ENCODE measurements at places on chromosomes 2 and 18.

DNA sequence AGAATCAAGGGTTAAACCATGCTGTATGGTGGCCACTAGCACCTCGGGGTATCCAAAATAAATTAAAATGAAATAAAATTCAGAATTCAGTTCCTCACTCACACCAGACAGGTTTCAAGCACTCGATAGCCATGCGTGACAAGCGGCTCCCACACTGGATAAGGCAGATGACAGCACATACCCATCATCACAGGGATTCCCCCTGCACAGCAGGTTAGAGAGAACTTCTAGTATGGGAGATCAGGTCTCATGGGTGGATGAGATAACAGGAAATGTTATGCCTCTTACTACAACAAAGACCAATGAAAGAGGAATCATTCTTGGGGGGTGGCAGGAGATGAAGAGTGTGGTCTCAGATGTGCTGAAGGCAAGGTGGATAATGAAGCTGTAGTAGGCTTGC is 121.9 kb upstream of the ACAA2 start:
- peak; percentile 19 for DNase-seq
- no peak overlapping the region for H3K27ac ChIP-seq
- no peaks in the 10 kb centered on the region for H3K36me3 ChIP-seq
- H3K27me3 ChIP-seq = no peaks in the 10 kb centered on the region
- peaks cover 19% of the 10 kb centered on the region for H3K4me1 ChIP-seq
- H3K4me3 ChIP-seq = no peak overlapping the region

DNA sequence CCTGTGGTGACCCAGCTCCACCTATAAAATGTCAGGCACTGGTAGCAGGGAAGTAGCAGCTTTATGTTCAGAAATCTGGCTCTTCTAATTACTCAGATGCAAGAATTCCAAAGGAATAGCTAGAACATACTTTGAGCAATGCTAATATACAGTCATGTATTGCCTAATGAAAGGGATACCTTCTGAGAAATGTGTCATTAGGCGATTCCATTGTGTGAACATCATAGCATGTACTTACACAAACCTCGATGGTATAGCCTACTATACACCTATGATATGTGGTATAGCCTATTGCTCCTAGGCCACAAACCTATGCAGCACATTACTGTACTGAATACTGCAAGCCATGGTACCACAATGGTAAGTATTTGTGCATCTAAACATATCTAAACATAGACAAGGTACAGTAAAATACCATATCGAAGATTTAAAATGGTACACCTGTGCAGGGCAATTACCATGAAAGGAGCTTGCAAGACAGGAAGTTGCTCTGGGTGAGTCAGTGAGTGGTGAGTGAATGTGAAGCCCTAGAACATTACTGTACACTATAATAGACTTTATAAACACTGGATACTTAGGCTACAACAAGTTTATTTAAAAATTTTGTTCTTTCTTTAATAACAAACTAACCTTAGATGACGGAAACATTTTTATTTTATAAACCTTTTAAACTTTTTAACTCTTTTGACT is 50.3 kb upstream of the ETAA1 start:
- no peak overlapping the region for H3K27ac ChIP-seq
- peaks cover 4% of the 10 kb centered on the region for H3K27me3 ChIP-seq
- no peak overlapping the region for H3K4me3 ChIP-seq
- no peaks in the 10 kb centered on the region for H3K36me3 ChIP-seq

GRCh38 chr2:144889348-144889747 is 369.4 kb upstream of the ZEB2 start:
- H3K4me3 ChIP-seq = no peak overlapping the region
- no peak overlapping the region for H3K27ac ChIP-seq
- no peaks in the 10 kb centered on the region for H3K4me1 ChIP-seq
- H3K36me3 ChIP-seq = no peaks in the 10 kb centered on the region

DNA sequence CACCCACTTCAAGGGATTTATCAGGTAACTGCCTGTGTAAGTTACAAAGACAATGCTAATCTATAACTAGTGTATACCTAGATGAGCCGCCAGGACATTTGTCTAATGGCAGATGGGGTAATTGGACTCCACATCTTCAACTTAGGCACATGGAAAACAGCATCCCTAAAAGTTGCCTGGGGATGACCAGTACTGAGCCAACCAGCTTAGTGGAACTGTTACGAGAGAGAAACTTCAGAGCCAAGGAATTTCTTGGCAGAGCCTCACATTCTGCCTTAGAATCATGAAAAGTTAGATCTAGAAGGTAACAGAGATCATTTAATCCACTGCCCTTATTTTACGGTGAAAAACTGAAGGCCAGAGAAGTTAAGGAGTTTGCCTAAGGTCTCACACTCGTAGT is 15.5 kb upstream of the CLASP1 start:
- H3K27ac ChIP-seq = no peak overlapping the region
- no peak for DNase-seq
- peaks cover 8% of the 10 kb centered on the region for H3K36me3 ChIP-seq
- H3K27me3 ChIP-seq = no peaks in the 10 kb centered on the region
